Effector memory CD8-positive, alpha-beta T cell (primary cell): ENCODE measurements at places on chromosomes 13 and 19.

DNA sequence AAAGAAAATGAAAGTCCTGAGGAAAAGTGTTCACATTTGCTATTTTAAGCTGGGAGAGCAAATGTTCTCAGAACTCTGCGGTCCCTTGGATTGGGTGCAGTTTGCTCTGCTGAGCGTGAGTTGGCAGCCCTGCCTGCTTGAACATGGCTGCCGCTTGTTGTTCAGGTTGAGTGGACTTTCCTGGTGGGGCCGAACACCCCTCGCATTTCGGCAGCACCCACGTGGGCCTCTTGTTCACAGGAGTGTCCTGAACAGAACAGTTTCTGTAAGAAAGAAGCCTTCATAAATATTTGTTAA, 10.8 kb upstream of the RNF113B start:
- no peaks in the 10 kb centered on the region for H3K4me1 ChIP-seq
- DNase-seq: no peak
- H3K27me3 ChIP-seq: peaks cover 6% of the 10 kb centered on the region
- no peak overlapping the region for H3K27ac ChIP-seq

- no peak overlapping the region for H3K4me3 ChIP-seq
- DNase-seq: no peak
- peak overlapping the region; percentile 70 for H3K27ac ChIP-seq
- H3K36me3 ChIP-seq: peaks cover 58% of the 10 kb centered on the region
- peaks cover 27% of the 10 kb centered on the region for H3K4me1 ChIP-seq
Observed at GRCh38 chr19:50480281-50481111, 3.8 kb upstream of the GARIN5A start.

GRCh38 chr19:56118666-56119581, 2.2 kb downstream of the ZNF787 start:
- no peak for DNase-seq
- H3K27me3 ChIP-seq: no peaks in the 10 kb centered on the region
- H3K27ac ChIP-seq: peak overlapping the region; percentile 88
- peak overlapping the region; percentile 95 for H3K4me3 ChIP-seq

GRCh38 chr19:28386066-28386465, 826.9 kb downstream of the UQCRFS1 start:
- H3K27me3 ChIP-seq: no peaks in the 10 kb centered on the region
- peak overlapping the region; percentile 7 for H3K4me3 ChIP-seq
- H3K36me3 ChIP-seq: no peaks in the 10 kb centered on the region
- H3K27ac ChIP-seq: no peak overlapping the region
- no peak for DNase-seq
- peaks cover 4% of the 10 kb centered on the region for H3K4me1 ChIP-seq

DNA sequence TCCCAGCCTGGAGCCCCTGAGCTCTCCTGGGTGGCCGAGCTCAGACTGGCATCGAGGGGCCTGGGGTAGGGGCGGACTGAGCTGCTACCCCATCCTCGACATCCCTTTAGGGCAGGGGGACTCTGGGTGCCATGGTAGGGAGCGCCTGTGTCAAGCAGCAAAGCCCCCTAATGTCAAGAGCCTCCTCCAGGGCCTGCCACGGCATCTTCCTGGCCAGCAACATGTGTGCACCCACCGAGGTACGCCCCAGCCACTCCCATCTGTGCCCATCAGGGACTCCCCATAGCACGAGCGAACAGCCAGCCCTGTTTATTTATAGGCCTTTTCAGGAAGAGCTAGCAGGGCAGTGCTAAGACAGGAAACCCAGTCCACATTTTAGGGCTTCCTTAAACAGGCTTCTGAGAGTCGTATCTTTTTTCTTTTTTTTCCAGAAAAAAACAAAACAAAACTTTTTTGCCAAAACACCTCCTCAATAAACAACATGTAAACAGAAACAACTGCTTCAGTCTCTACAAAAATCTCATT, 14.3 kb downstream of the LRP3 start:
- DNase-seq: no peak
- no peaks in the 10 kb centered on the region for H3K36me3 ChIP-seq
- no peak overlapping the region for H3K4me3 ChIP-seq
- H3K27ac ChIP-seq: no peak overlapping the region
- no peaks in the 10 kb centered on the region for H3K27me3 ChIP-seq

GRCh38 chr13:28346154-28346553, 148.8 kb downstream of the FLT1 start:
- H3K36me3 ChIP-seq: no peaks in the 10 kb centered on the region
- H3K27me3 ChIP-seq: peaks cover 37% of the 10 kb centered on the region
- no peak overlapping the region for H3K27ac ChIP-seq
- H3K4me3 ChIP-seq: no peak overlapping the region
- no peak for DNase-seq

DNA sequence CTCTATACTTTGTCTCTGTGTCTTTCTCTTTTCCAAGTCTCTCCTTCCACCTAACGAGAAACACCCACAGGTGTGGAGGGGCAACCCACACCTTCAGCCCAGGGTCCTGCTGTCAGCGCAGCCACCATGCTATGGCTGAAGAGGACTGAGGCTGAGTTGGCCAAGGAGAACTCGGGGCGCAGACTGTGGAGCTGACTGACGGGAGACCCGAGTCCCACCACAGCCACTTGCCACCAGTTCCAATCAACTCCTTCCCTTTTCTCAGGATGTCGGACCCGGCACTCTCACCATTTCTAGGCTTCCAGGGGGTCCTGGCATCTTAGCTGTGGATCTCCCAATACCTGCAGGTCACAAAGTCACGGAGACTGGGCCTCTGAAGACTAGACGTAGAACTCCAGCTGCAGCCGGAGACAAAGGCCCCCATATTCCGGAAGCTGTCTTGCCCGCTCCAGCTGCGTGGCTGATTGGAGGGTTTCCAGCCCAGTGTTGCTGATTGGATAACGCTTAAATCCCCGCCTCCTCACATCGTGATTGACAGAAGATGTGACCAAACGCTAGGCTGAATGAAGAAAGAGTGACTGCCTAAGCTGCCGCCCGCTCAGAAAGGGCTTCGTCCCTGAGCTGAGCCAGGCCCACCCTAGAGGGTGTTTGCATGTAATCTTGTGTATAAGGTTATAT, 63.6 kb downstream of the ZNF429 start:
- peaks cover 12% of the 10 kb centered on the region for H3K36me3 ChIP-seq
- H3K27ac ChIP-seq: peak overlapping the region; percentile 97
- H3K4me3 ChIP-seq: peak overlapping the region; percentile 89
- peaks cover 25% of the 10 kb centered on the region for H3K4me1 ChIP-seq
- peak; percentile 79 for DNase-seq
- no peaks in the 10 kb centered on the region for H3K27me3 ChIP-seq

DNA sequence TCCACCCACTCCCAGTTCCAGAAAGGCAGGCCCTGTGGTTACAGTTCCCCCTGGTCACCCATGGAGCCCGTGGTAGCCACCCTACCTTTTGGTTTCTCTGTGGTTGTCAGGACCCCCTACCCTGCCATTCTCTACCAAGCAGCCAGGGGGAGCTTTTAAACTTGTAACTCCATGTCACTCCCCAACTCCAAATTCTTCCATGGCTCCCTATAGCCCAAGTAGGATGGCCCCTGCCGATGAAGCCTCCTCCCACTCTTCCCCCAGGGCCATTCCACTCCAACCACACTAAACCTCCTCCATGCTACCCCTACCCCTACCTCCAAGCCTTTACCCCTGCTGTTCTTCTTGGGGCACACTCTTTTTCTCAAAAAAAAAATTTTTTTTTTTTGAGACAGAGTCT, 2.2 kb downstream of the S1PR2 start:
- H3K27me3 ChIP-seq: no peaks in the 10 kb centered on the region
- peak overlapping the region; percentile 90 for H3K4me3 ChIP-seq
- H3K4me1 ChIP-seq: peaks cover 29% of the 10 kb centered on the region
- peaks cover 34% of the 10 kb centered on the region for H3K36me3 ChIP-seq
- peak overlapping the region; percentile 95 for H3K27ac ChIP-seq
- no peak for DNase-seq
